ENCODE measurements at places on chromosomes 3 and 15.
A peak's percentile ranks its signal among the peaks of the same experiment; 100 is the strongest.

GRCh38 chr15:88932271-88932874 is 19.2 kb upstream of the MFGE8 start:
- no peak for DNase-seq

DNA sequence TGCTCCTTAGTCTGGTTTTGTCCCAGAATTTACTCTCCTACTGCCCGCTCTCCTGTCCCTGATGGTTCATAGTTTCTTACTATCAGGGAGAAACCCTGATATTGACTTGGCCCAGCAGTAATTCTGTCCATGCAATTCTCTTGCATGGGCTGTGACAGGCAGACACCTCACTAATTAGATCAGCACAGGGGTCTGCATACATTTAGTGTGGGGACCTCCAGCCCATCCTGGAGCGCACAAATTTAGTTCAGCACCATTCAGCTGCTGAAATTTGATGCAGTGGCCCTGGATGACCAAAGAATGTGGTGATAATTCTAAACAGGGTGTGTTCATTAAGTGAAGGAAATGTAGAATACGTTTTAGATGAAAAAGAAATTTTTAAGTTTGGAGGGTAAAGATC is 555.5 kb upstream of the TBL1XR1 start:
- DNase-seq: no peak

- DNase-seq: no peak
These were observed 187.7 kb downstream of the GREM1 start for GRCh38 chr15:32905481-32905880.

DNA sequence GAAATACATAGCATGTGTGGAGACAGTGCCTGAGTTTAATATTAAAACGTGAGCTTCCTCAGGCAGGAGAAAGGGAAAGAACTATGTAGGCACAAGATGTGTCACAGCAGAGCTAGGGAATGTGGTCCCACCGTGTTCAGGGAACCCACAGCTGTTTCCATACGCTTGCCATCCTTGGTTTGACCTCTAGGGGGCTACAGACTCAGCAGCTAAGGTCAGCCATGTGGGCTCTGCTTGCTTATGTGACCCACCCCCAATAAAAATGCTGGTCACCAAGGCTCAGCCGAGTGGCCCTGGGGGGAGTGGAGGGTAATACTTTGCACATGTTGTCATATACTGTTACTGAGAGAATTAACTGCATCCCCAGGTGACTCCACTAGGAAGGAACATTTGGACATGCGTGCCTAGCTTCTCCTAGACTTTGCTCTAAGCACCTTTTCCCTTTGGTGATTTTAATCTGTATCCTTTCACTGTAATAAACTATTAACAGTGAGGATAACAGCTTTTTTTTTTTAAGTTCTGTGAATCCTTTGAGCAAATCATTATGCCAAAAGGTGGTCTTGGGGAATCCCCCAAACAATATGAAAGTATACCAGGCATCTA is 3.3 kb downstream of the TUBGCP5 start:
- peak; percentile 65 for DNase-seq

Data from ecto neural progenitor cell (in vitro differentiated cells).